ENCODE measurements at places on chromosomes 4 and X. TPM values are rescaled to one million over a fixed set of nuclear protein-coding genes. Genes with fewer than 3 reads are reported as not detected.

The TEX11 gene
- not detected for total RNA-seq

The HERC5 gene
- total RNA-seq, result 38.8 TPM

The PAGE5 gene
- total RNA-seq, result 0.47 TPM

The PCSK1N gene
- total RNA-seq, result 1.9 TPM

The MAGEA6 gene
- total RNA-seq, result not detected

The F11 gene
- not detected for total RNA-seq

The GALNT7 gene
- total RNA-seq, result 8.5 TPM

The FOXR2 gene
- not detected for total RNA-seq

The SNX12 gene
- total RNA-seq, result 35.2 TPM

The SMIM31 gene
- not detected for total RNA-seq

- H3K4me1 ChIP-seq, result peaks cover 36% of the 10 kb centered on the region
- no peaks in the 10 kb centered on the region for H3K27me3 ChIP-seq
- H3K36me3 ChIP-seq, result no peaks in the 10 kb centered on the region
- DNase-seq, result no peak
Observed at GRCh38 chrX:9160698-9161329, 126.9 kb upstream of the FAM9B start.

DNA sequence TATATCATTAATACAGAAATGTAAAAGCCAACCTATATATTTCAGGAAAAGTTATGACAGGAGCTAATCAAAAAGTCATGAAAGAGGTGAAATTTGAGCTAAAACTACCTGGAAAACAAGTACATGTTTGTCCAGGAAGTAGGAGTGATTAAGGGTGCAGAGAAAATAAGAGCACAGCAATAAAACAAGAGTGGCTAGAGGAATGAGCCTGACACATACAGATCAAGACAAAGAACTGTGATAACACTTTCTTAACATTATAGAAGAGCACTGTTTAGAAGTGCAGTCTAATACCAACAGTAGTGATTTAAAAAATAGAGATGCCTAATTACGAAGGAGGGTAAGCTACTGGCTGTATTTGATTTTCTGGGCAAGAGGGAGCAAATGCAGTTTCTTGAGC is 125.1 kb downstream of the WDFY3 start:
- no peaks in the 10 kb centered on the region for H3K36me3 ChIP-seq
- H3K4me3 ChIP-seq, result no peak overlapping the region
- DNase-seq, result no peak
- no peaks in the 10 kb centered on the region for H3K4me1 ChIP-seq
- H3K27ac ChIP-seq, result no peak overlapping the region

DNA sequence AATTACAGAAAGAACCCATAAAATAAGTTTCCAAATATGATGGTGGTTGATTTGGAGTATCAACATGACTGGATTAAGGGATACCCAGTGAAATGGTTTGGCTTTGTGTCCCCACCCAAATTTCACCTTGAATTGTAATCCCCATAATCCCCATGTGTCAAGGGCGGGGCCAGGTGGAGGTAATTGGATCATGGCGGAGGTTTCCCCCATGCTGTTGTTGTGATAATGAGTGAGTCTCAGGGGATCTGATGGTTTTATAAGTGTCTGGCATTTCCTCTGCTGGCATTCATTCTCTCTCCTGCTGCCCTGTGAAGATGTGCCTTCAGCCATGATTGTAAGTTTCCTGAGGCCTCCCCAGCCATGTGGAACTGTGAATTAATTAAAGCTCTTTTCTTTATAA is 39.1 kb downstream of the WDFY3 start:
- H3K4me1 ChIP-seq, result no peaks in the 10 kb centered on the region
- no peaks in the 10 kb centered on the region for H3K36me3 ChIP-seq
- H3K4me3 ChIP-seq, result no peak overlapping the region
- H3K27ac ChIP-seq, result no peak overlapping the region
- peaks cover 1% of the 10 kb centered on the region for H3K27me3 ChIP-seq

GRCh38 chr4:161254375-161254774 is 909.4 kb downstream of the FSTL5 start:
- no peaks in the 10 kb centered on the region for H3K36me3 ChIP-seq
- H3K4me1 ChIP-seq, result no peaks in the 10 kb centered on the region
- H3K27me3 ChIP-seq, result no peaks in the 10 kb centered on the region
- no peak overlapping the region for H3K27ac ChIP-seq
- no peak overlapping the region for H3K4me3 ChIP-seq

GRCh38 chrX:110086162-110086915 is 83.4 kb downstream of the TMEM164 start:
- no peak for DNase-seq
- H3K36me3 ChIP-seq, result peaks cover 4% of the 10 kb centered on the region
- no peaks in the 10 kb centered on the region for H3K27me3 ChIP-seq
- H3K4me1 ChIP-seq, result peaks cover 16% of the 10 kb centered on the region
- no peak overlapping the region for H3K27ac ChIP-seq

GRCh38 chr4:80448056-80448455 is 112.5 kb downstream of the CFAP299 start:
- peaks cover 6% of the 10 kb centered on the region for H3K36me3 ChIP-seq
- no peak overlapping the region for H3K27ac ChIP-seq
- H3K4me3 ChIP-seq, result no peak overlapping the region
- no peak for DNase-seq
- no peaks in the 10 kb centered on the region for H3K27me3 ChIP-seq

DNA sequence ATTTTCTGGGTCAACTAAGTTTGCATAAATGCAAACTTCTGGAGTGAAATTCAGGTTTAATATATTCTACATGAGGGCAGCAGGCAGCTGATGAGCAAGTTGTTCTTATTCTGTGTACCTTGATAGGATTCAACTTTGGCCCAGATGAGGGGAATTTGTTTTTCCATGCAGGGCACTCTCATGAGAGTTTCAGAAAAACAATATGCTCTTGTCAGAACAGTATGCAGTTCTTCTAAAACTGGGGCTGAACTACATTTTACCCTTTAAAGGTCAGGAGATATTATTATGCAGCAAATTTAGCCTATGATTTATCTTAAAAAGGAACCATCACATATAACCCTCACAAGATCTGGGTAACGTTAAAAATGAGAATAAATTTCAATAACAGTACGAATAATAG is 19.2 kb downstream of the GPRIN3 start:
- H3K27me3 ChIP-seq, result no peaks in the 10 kb centered on the region
- DNase-seq, result no peak
- H3K27ac ChIP-seq, result peak overlapping the region; percentile 77
- no peaks in the 10 kb centered on the region for H3K36me3 ChIP-seq
- peak overlapping the region; percentile 56 for H3K4me3 ChIP-seq

DNA sequence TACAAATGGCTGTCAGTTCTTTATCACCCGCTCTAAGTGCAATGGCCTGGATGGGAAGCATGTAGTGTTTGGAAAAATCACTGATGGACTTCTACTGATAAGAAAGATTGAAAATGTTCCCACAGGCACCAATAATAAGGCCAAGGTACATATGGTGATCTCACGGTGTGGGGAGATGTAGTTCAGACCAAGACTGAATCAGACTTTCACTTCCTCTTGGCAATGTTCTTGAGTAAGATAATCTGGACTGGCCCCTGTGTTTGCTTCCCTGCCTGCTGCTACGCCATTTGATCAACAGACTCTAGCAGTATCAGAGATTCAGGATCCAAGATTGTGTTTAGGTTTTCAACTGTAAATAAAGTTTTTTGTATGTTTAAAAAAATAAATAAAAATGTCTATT is 682.2 kb upstream of the AMOT start:
- H3K4me1 ChIP-seq, result no peaks in the 10 kb centered on the region
- H3K27me3 ChIP-seq, result no peaks in the 10 kb centered on the region
- H3K4me3 ChIP-seq, result no peak overlapping the region
- no peak overlapping the region for H3K27ac ChIP-seq
- no peaks in the 10 kb centered on the region for H3K36me3 ChIP-seq
- no peak for DNase-seq

DNA sequence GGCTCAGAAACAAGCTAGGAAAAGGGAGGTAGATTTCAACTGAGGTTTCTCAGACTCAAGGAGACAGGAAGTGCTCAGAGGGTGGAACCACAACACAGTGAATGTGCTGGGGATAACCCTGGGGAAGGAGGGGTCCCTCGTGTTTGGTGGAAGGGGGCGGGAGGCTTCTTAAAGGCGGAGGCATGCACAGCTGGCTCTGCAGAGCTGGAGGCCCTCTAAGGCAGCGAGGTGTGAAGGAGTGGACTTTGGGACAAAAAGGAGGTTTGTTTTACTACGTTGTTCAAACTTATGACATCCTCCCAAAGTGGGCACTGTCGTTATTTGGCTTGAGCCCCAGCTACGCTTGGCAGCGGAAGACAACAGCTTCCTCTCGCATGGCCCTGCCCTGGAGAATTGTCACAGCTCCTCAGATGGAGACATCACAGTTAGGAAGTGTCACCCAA is 21.7 kb upstream of the MTM1 start:
- H3K27me3 ChIP-seq, result no peaks in the 10 kb centered on the region
- H3K27ac ChIP-seq, result peak overlapping the region; percentile 50
- H3K36me3 ChIP-seq, result no peaks in the 10 kb centered on the region
- peaks cover 17% of the 10 kb centered on the region for H3K4me1 ChIP-seq

- H3K4me3 ChIP-seq, result no peak overlapping the region
- DNase-seq, result peak; percentile 39
- H3K36me3 ChIP-seq, result no peaks in the 10 kb centered on the region
- H3K4me1 ChIP-seq, result peaks cover 24% of the 10 kb centered on the region
- H3K27me3 ChIP-seq, result peaks cover 3% of the 10 kb centered on the region
Observed at GRCh38 chr4:26204249-26204825, 116.5 kb upstream of the RBPJ start.

DNA sequence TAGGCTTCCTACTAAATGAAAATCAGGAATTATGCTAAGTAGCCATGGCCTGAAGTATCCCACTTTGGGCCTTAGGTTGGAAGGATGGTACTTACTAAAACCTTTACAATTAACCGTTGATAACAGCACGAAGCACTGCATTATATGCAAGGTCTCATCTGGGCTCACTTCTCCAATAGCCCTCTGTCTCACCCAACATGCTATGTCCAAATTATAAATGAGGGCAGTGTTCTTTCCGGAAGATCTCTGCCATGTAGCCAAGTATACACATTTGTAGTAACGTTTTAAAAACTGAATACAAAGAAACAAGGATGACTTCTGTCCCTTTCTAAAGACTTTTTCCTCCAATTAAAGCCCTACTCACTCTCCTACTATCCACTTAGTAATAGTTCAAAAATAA is 51.6 kb downstream of the SCFD2 start:
- no peak for DNase-seq
- no peak overlapping the region for H3K27ac ChIP-seq
- H3K27me3 ChIP-seq, result no peaks in the 10 kb centered on the region
- peaks cover 19% of the 10 kb centered on the region for H3K4me1 ChIP-seq
- no peak overlapping the region for H3K4me3 ChIP-seq
- peaks cover 20% of the 10 kb centered on the region for H3K36me3 ChIP-seq

GRCh38 chr4:40194602-40195161 is 2.1 kb upstream of the RHOH start:
- peaks cover 56% of the 10 kb centered on the region for H3K4me1 ChIP-seq
- H3K4me3 ChIP-seq, result peak overlapping the region; percentile 85
- H3K27me3 ChIP-seq, result no peaks in the 10 kb centered on the region

- no peak overlapping the region for H3K4me3 ChIP-seq
- H3K36me3 ChIP-seq, result no peaks in the 10 kb centered on the region
- no peaks in the 10 kb centered on the region for H3K4me1 ChIP-seq
- no peak overlapping the region for H3K27ac ChIP-seq
- no peak for DNase-seq
Observed at GRCh38 chrX:8813036-8813435, 11.9 kb upstream of the FAM9A start.

- no peak overlapping the region for H3K4me3 ChIP-seq
- no peak for DNase-seq
- peaks cover 14% of the 10 kb centered on the region for H3K4me1 ChIP-seq
- H3K27ac ChIP-seq, result no peak overlapping the region
Observed at GRCh38 chrX:78064152-78064551, 39.9 kb upstream of the PGK1 start.

GRCh38 chr4:107349266-107349665 is 313.2 kb upstream of the DKK2 start:
- no peak overlapping the region for H3K4me3 ChIP-seq
- H3K27me3 ChIP-seq, result no peaks in the 10 kb centered on the region
- no peak for DNase-seq
- H3K4me1 ChIP-seq, result no peaks in the 10 kb centered on the region

DNA sequence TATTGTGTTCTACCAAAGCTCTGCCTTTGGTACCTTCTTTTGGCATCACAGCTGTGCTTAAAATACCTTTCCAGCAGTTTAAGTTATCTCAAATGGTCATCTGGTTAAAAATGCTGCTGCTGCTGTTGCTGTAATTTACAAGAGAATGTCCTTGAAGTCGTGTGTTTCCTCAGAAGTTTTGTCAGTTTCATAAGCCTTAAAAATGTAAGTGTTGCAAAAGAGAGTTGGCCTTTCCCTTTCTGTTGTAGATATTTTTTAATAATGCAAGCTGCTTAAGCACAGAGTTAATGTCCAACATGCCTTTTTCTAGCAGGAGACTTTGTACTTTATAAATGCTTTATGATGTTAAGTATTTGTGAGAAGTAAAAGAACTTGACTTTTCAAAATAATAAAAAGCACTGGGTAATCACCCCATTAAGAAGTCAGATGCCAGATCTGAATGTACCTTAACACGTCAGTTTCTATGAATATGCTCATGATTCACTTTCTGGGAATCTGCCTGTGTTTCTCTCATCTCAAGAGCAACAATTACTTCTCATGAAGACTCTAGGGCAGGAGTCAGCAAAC is 35.3 kb upstream of the TENM3 start:
- no peaks in the 10 kb centered on the region for H3K4me1 ChIP-seq
- no peak overlapping the region for H3K4me3 ChIP-seq
- H3K27me3 ChIP-seq, result peaks cover 5% of the 10 kb centered on the region
- H3K27ac ChIP-seq, result no peak overlapping the region
- no peaks in the 10 kb centered on the region for H3K36me3 ChIP-seq

GRCh38 chr4:76765473-76766183 is 132.3 kb downstream of the SOWAHB start:
- no peak for DNase-seq
- H3K4me3 ChIP-seq, result no peak overlapping the region
- H3K27ac ChIP-seq, result no peak overlapping the region
- H3K36me3 ChIP-seq, result no peaks in the 10 kb centered on the region
- no peaks in the 10 kb centered on the region for H3K4me1 ChIP-seq

GRCh38 chr4:55078987-55079386 is 46.4 kb downstream of the KDR start:
- no peak overlapping the region for H3K4me3 ChIP-seq
- H3K36me3 ChIP-seq, result no peaks in the 10 kb centered on the region
- no peak overlapping the region for H3K27ac ChIP-seq

DNA sequence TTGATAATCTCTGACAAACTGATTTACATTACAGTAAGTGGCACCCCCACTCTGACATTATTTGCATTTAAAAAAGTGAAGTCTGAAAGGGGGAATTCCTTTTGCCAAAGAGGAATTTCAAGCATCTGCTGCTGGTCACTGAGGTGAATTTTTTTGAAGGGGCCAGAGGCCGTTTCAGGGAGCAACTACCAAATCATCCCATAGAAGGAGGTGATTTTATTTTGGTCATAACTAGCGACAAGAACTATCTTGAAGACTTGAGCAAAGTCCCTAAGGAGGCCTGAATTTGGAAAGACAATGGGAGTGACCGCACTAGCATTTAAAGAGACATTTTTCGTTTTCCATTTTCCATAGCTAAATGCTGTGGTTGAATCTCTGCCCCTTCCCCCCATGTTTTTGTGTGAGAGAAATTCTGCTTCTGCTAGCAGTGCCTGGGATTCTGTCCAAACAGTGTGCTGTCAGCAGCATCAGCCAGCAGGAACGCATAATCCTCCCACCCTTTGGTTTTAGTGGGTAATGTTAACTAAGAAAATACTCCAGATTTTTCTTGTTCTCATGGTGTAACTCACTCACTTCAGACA is 110.1 kb upstream of the MED14 start:
- DNase-seq, result no peak
- no peak overlapping the region for H3K4me3 ChIP-seq
- no peak overlapping the region for H3K27ac ChIP-seq
- no peaks in the 10 kb centered on the region for H3K27me3 ChIP-seq
- no peaks in the 10 kb centered on the region for H3K36me3 ChIP-seq
- H3K4me1 ChIP-seq, result no peaks in the 10 kb centered on the region

GRCh38 chr4:20017070-20017776 is 234.5 kb upstream of the SLIT2 start:
- H3K4me3 ChIP-seq, result no peak overlapping the region
- H3K27me3 ChIP-seq, result no peaks in the 10 kb centered on the region
- no peak for DNase-seq
